ENCODE measurements at places on chromosomes 5 and 9. TPM values are rescaled to one million over a fixed set of nuclear protein-coding genes. Genes with fewer than 3 reads are reported as not detected.

Gene SLC46A2
- 0.96 TPM for polyA plus RNA-seq

Gene PCDHGA10
- not detected for polyA plus RNA-seq

Gene FAM153A
- polyA plus RNA-seq = not detected

Gene SPATA24
- 4.5 TPM for polyA plus RNA-seq

Gene AFAP1L1
- polyA plus RNA-seq = not detected

Gene PCDHB16
- not detected for polyA plus RNA-seq
